ENCODE measurements at places on chromosomes 13 and 19.

GRCh38 chr13:26759907-26760831 is at the start of gene GPR12:
TSS of gene GPR12 (minus strand) at chr13:26760786. CDS start at chr13:26759827, 959 bp downstream.
- DNase-seq = no peak

GRCh38 chr13:46778890-46779289 is 18.1 kb downstream of the ESD start:
- DNase-seq = no peak

- DNase-seq = peak; percentile 5
Measured at GRCh38 chr19:7682175-7682855, 1.7 kb downstream of the TRAPPC5 start.

GRCh38 chr13:20439261-20439660 is 86.4 kb downstream of the CRYL1 start:
- DNase-seq = no peak

DNA sequence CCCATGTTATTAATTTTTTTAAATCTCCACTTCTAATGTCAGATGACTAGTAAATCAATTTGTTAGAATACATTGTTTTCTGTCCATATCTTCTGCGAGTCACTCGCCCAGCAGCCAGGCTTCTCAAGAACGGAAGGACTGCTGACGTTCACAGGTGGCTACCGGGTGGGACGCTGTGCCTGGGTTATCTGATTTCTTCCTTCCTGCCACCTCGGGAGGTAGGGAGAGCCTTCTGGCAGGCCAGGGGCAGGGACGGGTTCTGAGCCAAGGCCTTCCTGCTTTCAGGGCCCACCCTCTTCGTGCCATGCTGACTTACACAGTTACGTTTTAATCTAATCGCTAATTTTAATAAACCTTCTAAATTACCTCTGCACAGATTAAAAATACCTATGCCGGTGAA is 7.9 kb upstream of the C1QTNF9 start:
- DNase-seq = no peak

DNA sequence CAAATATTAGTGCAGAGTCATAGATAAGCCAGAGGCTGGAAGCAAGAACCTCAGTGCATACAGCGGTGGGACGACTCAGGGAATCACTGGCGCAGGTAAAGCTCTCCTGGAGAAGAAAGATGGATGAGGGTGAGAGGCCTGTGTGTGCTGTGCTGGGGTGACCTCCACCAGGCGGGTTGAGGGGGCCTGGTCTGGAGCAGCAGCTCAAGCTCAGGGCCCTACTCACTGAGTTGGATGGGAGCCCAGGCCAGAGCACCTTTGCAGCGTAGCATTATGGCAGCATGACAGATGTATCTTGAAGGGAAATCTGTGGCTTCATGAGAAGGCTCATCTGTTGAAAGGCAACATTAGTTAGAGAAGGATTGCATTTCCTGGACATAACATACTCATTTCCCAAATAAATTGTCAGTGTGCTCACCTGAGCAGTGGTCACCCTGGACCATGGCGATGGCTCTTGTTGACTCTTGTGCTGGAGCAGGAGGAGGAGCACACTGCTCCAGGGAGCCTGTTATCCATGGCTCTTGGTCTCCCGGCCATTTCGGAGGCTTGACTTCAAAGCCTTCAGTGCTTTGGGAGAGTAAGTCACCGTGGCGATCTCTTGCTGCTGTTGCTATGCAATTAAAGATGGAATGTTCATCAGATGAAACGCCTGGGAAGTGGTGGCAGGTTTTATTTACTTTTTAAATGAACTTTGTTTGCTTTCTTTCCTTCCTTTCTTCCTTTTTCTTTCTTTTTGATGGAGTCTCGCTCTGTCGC is 25.0 kb downstream of the HNRNPM start:
- no peak for DNase-seq

DNA sequence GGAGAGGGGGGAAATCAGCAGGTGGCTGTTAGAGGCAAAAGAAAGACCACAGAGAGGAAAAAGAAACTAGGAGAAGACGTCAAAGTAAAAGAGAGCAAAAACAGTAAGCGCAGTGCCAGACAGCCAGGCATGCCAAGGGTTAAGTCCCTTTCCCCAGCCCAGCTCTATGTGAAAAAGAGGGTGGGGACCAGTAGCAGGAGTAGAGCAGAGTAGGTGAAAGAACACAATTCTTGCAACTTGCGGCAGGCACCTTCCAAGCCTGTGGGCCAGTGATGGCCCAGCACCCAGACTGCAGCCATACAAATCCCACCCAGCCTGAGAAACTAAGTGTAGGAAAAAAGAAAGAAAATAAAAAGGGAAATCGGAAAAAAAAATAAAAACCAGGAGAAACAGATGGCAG is 64.2 kb upstream of the ZNF85 start:
- DNase-seq = no peak

GRCh38 chr13:43407023-43407581 is 379.7 kb downstream of the ENOX1 start:
- DNase-seq = no peak

GRCh38 chr13:42073683-42074082 is 25.2 kb downstream of the DGKH start:
- DNase-seq = no peak

DNA sequence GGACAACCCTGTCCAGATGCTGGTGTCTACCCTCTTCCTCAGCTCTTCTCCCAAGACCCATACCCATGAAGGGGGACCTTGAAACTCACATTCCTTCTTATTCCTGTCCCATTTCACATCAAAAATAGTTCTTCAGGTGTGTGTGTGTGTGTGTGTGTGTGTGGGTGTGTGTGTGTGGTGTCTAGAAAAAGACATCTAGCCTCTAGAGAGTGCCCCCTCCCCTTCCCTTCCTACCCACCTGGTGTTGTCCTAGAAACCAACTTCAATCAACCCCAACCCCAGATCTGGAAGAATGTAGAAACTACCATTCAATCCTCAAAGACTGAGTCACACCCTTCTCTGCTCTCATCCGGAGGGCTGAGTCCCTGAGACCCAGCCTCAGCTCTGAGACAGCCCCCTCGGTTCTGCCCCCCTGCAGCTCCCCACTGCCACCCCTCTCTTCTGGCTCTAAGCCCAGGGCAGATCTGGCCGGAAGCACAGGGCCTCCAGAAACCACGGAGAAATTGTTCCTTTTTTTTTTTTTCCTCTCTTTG is 3.5 kb downstream of the KCNN4 start:
- DNase-seq = peak; percentile 59

- peak; percentile 33 for DNase-seq
Measured at GRCh38 chr19:13164343-13165161, 14.3 kb downstream of the IER2 start.

- DNase-seq = peak; percentile 81
Measured at GRCh38 chr13:42970824-42971690, 21.0 kb downstream of the EPSTI1 start.

GRCh38 chr19:45785097-45785496 is 2.8 kb upstream of the DMPK start:
- DNase-seq = no peak

DNA sequence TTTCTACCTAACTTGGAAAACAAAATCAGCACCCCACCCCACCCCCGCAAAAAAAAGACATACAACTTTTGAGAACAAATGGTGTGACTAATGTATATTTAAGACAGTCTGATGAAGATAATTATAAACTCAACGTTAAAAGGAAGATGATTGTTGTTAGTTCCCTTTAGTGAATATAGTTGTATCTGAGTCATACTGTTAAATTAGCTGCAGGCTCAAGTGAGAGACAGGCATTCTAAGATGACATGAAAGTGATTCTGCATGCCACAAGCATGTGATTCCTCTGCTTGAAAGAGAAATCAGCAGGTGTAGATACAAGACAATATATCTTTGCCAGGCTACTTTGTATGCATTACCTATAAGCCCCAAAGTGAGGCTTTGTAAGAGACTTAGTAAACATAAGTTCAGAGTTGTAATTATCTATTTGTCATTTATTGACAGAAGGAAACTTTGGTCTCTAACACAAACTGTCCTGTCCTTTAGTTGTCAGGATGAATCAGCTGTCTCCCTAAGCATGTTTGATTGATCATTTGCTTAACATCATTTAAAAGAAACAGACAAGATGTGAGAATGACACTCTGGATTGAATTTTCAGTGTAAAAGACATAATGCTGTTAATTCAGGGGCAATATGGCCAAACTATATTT is 319.4 kb upstream of the HTR2A start:
- no peak for DNase-seq
